Right ventricle myocardium superior (tissue), 1 donor: ENCODE measurements at places on chromosomes 2 and 18. TPM values are rescaled to one million over a fixed set of nuclear protein-coding genes. Genes with fewer than 3 reads are reported as not detected.

The PTPN18 gene
- total RNA-seq, result 15.7 TPM

GRCh38 chr18:56873441-56874140 lies 222.4 kb downstream of the WDR7 start:
- no peak for DNase-seq

The HNRNPA3 gene
- total RNA-seq, result 64.5 TPM

GRCh38 chr18:35512761-35513160 lies 15.0 kb upstream of the INO80C start:
- DNase-seq, result no peak

GRCh38 chr18:63197246-63197869 lies 122.2 kb downstream of the BCL2 start:
- DNase-seq, result no peak

The VSNL1 gene
- total RNA-seq, result 10.4 TPM

The TEKT4 gene
- total RNA-seq, result not detected

The ANKRD53 gene
- total RNA-seq, result 0.30 TPM

- no peak for DNase-seq
Observed at GRCh38 chr2:65786007-65786717, 353.8 kb upstream of the SPRED2 start.

GRCh38 chr2:16425462-16426336 lies 239.9 kb downstream of the CYRIA start:
- DNase-seq, result peak; percentile 39

The CSRNP3 gene
- 4.1 TPM for total RNA-seq

- DNase-seq, result no peak
Observed at GRCh38 chr2:196145256-196145655, 26.1 kb downstream of the STK17B start.

DNA sequence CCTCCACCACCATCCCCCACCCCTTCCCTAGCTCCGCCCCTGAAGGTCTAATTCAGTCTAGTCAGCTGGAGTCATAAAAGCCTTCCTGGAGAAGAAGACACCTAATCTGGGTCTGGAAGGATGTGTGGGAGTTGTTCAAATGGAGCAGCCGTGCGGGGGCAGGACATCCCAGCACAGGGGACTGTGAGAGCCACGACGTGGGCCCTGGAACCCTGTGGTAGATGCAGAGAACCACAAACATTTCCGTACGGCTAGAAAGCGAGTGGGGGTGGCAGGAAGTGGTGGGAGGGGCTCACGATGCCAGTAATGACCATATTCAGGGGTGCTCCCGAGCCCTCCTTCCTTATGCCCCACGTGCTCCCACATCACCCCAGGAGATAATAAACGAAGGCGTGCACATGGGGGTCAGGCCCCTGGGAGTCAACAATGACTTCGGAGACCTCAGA lies 20.9 kb upstream of the COL6A3 start:
- no peak for DNase-seq

- no peak for DNase-seq
Observed at GRCh38 chr2:40556739-40557138, 104.8 kb upstream of the SLC8A1 start.

- DNase-seq, result no peak
Observed at GRCh38 chr18:80140455-80140985, 31.5 kb downstream of the ADNP2 start.

- DNase-seq, result no peak
Observed at GRCh38 chr2:237614151-237614720, 13.2 kb upstream of the LRRFIP1 start.

- no peak for DNase-seq
Observed at GRCh38 chr2:225100269-225100668, 58.0 kb upstream of the DOCK10 start.

DNA sequence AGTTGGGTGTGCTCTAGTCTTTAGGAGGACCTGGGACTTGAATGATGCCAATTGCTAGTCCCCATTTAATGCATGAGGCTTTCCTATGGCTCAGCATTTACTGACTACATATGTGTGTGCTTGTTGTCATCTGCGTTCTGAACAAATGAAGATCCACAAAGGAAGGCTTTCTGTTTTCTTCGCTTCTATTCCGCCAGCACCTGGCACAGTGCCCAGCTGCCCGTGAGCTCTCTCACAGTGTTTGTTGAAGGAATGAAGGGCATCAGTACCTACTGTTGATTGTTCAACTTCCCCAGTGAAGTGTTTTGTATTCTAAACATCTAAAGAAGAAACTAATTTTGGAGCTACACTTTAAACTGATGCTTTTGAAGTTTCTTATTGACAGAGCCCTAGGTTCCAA lies 122.4 kb upstream of the LINC00305 start:
- DNase-seq, result no peak

- no peak for DNase-seq
Observed at GRCh38 chr2:162243715-162244114, 470 bp upstream of the FAP start.

DNA sequence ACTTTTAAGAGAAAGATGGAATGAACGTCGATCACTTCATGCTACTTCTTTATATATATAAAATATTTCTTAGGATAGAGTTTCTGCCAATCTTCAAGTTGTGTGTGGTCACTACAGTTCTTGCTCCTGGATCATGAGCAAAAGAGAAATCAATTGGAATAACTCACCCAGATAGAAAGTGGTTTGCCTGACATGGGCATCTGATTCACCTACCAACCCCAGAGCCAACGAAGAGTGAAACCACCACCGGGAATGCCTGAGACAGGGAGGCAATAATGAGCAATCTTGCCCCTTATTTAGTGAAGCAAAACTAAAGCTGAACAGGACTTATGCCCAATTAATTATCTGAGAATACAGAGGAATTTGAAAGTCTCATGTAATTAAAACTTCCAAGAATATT lies 250.2 kb upstream of the REG3G start:
- DNase-seq, result no peak

The SESTD1 gene
- 37.4 TPM for total RNA-seq

DNA sequence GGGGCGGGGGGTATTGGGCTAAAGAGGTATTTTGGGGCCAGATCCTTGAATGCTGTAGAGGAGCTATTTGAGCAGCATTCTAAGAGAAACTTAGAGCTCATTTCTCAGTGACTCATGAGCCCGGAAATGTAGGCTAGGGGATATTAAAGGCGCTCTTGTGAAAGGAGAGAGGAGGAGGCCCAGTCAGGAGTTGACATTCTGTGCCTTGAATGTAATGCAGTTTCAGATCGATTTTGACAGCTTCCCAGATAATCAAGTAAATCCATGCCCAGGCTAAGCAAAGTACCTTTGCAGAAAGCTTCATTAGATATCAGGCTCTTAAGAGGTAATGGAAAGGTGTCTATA lies 1.5 kb downstream of the CAB39 start:
- no peak for DNase-seq

The GCKR gene
- not detected for total RNA-seq

- DNase-seq, result no peak
Observed at GRCh38 chr2:216653093-216653799, 20.0 kb downstream of the IGFBP2 start.

The FOXI3 gene
- not detected for total RNA-seq

DNA sequence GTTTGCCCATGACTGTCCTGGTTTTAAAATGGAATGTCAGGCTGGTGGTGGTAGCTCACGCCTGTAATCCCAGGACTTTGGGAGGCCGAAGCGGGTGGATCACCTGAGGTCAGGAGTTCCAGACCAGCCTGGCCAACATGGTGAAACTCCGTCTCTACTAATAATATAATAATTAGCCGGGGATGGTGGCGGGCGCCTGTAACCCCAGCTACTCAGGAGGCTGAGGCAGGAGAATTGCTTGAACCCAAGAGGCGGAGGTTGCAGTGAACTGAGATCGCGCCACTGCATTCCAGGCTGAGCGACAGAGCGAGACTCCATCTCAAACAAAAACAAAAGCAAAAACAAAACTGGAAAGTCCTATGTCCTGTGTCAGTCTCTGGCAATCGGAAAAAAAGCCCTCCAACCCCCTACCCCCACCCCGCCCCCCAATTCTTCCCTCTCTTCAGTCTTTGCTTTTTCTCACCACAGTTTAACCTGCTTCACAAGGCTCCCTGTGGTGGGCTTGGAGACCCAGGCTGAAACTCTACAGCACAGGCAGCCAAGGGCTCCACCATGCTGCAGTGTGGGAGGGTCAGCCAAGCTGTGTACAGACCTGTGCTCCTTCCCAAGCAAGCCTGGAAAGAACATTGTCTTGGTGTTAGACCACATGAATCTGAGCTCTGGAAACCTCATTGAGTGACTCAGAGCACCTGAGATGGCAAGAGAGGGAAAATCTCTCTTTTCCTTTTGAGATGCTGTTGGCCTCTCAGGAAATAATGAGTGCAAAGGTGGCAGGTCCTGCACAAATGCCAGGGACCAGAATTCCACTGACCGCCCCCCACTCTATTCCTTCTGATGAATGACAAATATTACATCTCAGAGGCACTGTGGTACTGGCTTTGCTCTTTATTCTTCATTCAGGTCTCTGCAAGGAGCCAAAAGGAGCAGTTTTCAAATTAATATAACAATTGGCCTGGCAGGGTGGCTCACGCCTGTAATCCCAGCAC lies 16.7 kb downstream of the MYCN start:
- DNase-seq, result no peak

DNA sequence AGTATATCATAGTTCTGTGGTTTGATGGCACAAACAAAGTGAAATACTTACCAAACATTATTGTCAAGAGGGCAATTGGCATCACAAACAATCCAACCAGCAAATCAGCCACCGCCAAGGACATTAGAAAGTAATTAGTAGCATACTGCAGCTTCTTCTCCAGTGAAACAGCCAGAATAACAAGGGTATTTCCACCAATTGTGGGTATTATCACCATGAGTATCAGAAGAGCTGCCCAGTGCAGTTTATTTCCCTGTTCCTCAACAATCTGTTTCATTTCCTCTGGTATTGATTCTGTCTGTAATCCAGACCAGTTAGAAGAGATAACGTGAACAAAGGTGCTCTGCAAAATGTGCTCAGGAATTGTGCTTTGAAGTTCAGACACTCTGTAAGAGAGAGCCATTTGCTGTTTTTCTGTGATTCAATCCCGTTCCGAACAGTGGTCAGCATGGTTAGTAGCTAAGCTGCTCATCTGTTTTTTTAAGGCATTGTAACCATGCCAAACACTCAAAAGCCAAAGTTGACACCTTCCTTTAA lies 1.4 kb downstream of the HTR2B start:
- no peak for DNase-seq

The MAP3K19 gene
- not detected for total RNA-seq

DNA sequence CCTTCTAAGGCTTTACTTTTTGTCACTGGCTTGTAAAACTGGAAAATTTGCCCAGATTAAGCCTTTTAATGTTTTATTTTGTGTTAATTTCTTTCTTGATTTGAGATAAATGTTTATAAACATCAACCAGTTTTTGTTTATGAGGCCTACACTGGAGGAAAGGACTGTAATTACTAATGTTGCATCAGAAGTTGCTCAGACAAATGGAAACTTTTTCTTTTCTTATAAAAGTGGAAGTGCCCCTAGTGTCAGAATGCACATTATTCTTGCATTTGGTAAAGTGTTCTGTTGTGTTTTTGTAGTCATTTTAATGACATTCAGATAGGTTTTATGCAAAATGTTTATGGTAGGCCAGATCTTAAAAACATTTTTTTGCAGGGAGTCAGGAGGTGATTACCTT lies 25.3 kb downstream of the LCLAT1 start:
- no peak for DNase-seq

DNA sequence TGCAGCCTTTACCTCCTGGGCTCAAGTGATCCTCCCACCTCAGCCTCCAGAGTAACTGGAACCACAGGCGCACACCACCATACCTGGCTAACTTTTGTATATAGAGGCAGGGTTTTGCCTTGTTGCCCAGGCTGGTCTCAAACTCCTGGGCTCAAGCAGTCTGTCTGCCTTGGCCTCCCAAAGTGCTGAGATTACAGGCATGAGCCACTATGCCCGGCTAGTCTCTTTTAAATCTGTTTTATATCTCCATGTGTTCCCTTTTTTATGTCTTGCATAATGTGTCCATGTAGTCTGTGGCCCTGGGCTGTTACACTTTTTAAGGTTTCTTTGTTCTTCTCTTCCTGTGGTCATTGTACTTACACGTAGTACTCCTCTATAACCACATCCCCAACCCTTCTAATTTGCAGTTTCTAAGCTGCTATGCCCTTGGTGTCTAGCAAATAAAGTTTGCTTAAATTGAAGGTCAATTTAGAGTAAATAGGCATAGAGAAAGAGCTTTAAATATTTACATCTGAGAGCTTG lies 168.2 kb downstream of the MCFD2 start:
- DNase-seq, result no peak

The PIEZO2 gene
- 0.32 TPM for total RNA-seq

The CRYGC gene
- total RNA-seq, result not detected

The SP140 gene
- 0.56 TPM for total RNA-seq

DNA sequence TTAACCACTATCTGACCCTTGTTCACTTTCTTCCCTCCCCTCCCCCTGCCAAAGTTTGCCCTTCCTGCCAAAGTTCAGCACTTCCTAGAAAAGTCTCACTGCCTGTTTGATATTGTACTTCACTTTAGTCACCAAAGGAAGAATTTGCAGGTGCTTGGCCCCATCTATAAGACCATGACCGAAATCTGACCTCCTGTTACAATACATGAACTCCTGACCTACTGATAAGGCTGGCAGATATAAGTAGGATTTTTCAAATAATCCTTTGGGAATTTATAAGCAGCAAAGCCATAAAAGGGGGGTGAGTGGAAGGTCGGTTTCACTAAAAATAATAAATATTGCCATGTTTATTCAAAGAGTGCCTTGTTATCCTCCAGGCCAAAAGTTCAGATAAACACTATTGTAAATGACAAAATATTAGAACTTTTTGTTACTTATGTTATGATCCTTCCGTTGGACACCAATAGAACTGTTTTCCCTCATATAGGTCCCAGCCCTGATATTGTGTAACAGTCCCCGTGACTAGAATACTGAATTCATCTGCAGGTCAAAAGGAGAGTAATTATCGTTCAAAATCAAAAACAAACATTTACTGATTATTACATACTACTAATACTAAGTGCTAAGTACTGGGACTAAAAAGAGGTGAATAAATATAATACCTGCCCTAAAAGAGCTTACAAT lies 277.6 kb downstream of the EXOC6B start:
- no peak for DNase-seq

DNA sequence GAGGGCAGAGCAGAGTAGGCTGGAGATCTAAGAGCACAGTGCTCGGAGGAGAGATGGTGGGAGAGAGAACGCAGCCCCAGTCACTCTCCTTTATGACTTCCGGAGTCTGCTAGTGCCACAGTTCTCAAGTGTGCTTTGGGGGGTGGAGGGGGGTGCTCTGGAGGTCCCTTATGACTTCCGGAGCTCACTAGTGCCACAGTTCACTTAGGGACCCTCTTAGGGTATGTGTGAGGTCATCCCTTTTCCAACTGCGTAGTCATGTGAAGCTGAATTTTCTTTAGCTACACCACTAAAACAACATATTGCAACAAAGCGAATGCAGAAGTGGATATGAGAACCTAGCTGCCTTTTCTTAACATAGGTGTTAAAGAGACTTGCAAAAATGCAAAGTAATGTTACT lies 153.7 kb upstream of the KCTD1 start:
- no peak for DNase-seq

The SKA1 gene
- total RNA-seq, result 0.65 TPM

- no peak for DNase-seq
Observed at GRCh38 chr2:126907671-126908070, 9.0 kb downstream of the TEX51 start.

The CROCC2 gene
- total RNA-seq, result not detected
